ENCODE measurements at places on chromosomes 7 and 10.

GRCh38 chr10:34607894-34608293 lies 207.2 kb downstream of the PARD3 start:
- DNase-seq, result no peak

GRCh38 chr10:61900829-61901792 lies at the start of gene ARID5B:
Gene ARID5B, plus strand, starts transcription at chr10:61901699. Its CDS starts 11 bp downstream, at chr10:61901710.
- DNase-seq, result peak; percentile 64

DNA sequence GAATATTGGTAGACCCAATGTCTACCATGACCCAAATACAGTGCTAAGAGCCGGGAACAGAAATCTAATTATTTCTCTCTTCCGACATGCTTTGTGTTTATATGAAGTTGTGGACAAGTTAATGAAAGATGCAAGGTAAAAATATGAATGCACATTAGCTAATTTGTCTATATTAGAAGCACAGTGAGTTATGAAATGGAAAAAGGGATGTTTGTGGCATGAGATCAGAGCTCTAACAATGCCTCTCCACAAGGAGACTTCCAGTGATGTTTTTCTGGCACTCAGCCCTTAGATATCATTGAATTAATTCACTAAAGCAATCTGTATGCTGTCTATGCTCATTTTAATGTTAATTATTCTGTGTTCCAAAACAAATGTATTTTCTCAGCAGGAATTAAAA lies 897.2 kb downstream of the CNTNAP2 start:
- DNase-seq, result no peak

GRCh38 chr7:116230191-116231005 lies 20.1 kb downstream of the TES start:
- no peak for DNase-seq

DNA sequence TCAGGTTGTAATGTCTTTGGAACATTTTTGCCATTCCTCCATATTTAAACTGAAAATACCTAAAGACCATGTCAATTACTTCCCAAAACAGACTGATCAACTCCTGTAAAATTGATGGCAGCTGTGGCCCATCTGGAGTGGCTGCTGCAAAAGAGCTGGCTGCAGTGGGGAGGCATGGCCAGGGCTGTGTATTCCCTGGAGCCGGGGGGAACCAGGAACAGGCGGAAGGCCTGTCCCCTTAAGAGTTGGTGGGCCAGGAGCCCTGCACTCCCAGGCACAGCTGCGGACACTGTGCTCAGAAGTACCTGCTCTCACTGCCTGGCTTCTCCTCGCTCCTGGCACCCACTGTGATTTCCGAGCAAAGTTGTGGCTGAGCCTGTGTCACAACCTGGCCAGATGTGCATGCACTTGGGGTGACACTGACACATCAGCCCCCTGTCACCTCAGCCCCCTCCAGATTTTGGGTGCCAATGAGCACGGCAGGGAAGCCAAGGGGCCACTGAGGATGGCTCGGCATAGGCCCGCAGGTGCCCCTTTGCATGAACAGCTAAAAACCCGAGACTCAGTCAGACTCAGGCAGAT lies 116.1 kb downstream of the DGKB start:
- DNase-seq, result peak; percentile 68

- DNase-seq, result no peak
These were observed 3.3 kb downstream of the LUC7L2 start for GRCh38 chr7:139362981-139363380.

GRCh38 chr10:5449823-5450222 lies 37.5 kb downstream of the NET1 start:
- DNase-seq, result no peak

GRCh38 chr7:154777023-154777422 lies 225.9 kb downstream of the PAXIP1 start:
- DNase-seq, result no peak

DNA sequence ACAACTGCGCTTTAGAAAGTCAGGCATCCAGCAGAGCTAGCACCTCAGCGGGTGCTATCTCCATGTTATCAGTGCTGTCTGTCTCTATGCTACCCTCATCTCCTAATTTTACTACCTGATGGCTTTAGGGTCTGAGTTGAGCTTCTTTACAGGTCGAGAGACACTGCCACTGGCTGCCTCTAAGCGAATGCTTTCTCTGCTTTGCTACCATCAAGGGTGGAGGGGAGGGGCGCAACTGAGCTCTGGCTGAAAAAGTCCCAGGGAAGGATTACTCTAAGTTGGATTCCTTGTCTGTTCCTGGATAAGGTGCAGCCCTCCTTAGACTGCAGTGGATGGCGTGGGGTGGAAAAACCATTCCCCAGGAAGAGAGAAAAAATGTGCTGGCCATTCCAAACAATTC lies 105.7 kb downstream of the CDK14 start:
- no peak for DNase-seq

DNA sequence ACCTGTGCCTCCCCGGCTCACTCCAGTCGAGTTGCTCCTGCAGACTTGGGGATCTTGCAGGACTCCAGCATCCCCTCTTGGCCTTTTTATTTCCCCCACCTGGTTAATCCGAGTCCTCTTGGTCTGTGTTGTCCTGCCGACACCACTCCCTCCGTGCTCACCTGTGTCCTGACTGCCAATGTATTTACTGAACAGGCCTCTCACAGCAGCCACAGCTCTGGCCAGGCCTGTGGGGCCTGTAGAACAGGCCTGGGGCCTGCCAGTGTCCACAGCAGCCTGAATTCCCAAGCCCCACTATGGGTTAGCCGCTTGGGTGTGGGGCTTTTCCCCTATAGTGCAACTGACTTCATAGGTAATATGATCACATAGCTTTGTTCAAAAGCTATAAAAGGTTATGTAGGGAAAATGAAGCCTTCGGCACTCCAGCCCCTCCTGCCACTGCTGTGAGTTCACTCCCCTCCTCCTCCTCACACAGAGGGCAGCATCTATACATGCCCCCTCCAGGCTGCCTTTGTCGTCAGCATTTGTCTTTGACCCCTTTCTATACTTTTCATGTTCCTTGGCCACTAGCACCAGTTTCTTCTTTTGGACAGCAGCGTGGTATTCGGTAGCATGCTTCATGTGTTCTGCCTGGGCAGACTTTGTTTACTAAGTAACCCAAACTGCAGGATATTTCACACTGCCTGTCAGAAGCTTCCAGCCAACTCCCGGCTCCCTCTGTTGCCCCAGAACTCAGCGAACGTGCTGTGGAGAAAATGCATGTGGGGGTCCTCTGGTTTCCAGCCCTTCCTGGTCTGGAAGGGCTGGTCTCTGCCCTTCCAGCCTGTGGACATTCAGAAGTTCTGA lies 46.1 kb downstream of the ZNF467 start:
- DNase-seq, result no peak

GRCh38 chr7:91512958-91513357 lies 248.7 kb downstream of the FZD1 start:
- no peak for DNase-seq

- no peak for DNase-seq
These were observed 601.3 kb upstream of the GHITM start for GRCh38 chr10:83538047-83538446.

GRCh38 chr10:32386623-32387260 lies 39.8 kb upstream of the EPC1 start:
- DNase-seq, result no peak

DNA sequence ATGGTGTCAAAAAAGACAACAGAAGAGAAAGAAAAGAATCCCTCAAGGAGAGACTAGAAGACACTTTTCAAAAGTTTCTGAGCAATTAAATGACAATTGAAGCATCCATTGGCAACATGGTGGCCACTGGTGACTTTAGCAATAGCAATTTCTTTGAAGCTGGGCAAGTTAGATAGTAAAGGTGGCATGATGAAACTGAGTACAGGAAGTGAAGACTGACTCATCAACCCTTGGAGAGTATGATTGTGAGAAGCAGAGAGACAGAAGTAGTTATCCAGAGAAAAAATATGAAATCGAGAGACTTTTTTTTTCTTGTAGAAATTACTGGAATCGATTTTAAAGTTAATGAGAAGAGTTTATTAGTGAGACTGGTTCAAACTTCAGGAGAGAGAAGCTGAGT lies 52.5 kb downstream of the DGKB start:
- no peak for DNase-seq

DNA sequence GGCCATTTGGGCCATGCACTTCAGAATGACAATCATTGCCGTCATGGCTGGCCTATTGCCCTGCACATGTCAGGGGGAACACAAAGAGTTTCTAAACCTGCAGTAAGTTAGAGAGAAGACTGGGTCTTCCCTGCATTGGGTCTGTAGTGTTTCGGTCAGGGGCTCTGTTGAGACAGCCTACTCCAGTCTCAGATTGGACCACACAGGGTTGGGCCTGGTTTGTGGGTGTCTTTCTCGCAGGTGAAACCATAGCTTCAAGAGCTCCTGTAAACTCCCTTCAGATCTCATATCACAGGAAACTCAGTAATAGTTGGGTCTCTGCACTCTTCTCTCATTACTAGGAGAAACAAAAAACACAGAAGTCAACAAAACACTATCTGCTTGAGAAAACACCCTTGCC lies 7.3 kb upstream of the TARP start:
- DNase-seq, result no peak

GRCh38 chr10:27815261-27815660 lies 69.6 kb upstream of the MKX start:
- DNase-seq, result no peak

DNA sequence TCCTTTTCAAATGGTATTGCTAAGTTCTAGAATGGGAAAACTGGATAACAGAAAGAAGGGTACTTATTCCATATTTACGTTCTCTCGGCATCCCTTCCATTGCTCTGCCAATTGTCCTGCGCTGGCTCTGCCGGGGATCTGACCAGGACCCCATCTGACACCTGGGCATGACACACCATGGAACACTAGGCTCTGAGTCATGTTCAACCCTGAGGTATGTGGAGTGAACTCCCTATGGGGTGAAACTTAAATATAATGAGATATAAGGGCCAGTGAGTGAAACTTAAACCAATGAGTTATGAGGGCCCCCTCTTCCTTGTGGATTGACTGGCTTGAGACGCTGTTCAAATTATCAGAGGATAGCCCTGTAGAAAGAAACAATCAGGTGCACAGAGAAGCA lies 55.1 kb upstream of the ZEB1 start:
- no peak for DNase-seq

DNA sequence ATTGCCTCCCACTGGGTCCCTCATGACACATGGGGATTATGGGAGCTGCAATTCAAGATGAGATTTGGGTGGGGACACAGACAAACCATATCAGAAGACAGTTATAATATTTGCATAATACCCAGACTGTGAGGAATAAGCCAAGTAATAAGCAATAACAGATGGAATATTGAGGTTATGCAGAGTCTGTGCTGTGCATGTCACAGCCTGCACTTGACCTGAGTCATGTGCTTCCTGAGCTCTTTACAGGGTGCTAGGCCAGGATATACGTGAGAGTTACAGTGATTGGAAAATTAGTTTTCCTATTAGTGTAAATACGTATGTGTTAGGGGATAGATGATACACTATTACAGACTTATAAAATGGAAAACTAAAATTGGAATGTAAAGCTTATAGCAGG lies 288.7 kb downstream of the SDK1 start:
- DNase-seq, result no peak

GRCh38 chr10:129707406-129708388 lies 240.7 kb downstream of the MGMT start:
- no peak for DNase-seq

DNA sequence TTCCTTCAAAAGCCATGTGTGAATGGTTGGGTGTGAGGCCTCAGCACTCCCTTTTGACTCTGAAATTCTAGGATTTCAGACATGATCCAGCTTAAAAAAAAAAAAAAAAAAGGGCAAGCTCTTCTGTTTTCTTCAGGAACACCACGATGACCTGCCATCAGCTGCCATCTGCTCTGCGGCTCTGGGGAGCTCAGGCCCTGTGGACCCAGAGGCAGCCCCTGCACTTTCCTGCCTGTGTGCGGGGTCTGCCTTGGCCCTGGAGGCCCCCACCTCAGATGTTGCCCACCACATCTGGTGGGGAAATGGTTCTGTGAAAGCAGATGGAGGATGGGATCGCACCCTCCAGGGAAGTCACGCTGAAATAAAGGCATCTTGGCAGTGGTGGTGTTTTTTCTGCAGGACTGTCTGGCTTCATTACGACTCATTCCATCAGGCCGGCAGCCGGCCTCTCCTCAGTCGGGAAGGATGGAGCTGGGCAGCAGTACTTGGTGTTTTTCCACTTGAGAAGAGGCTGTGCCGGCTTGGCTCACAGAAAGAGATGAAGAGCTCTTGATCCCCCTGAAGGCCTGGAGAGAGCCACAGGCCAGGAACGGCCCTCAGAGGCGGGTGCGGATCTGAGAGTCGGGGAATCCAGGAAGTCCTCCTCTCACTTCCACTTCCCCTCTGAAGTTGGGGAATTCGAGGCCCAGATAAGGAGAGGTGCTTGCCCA lies 66.1 kb upstream of the AQP1 start:
- no peak for DNase-seq

DNA sequence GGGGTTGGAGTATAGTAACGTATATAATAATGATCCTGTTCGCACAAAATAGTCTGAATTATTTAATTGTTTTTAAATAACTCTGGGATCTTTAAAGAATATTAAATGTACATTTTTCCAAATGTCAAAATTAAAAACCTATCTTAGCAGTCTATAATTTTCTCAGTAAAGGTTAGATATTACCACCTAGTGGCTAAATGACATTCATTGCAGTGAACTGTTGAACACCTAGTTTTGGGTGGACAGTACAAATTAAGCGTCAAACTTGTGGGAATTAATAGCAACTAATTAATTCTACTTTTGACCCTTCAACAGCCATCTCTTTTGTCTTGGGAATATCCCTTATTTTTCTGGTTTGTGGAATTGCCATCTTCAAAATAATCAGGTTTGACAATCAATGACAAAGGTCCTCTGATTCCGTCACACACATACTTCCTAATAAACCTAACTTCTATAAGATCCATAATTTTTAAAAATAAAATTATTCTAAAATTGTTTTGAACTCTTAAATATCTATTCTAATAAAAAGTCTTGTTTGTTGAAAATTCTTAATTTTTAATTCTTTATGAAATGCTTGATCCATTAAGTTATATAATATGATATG lies 165.7 kb downstream of the SEMA3D start:
- no peak for DNase-seq

DNA sequence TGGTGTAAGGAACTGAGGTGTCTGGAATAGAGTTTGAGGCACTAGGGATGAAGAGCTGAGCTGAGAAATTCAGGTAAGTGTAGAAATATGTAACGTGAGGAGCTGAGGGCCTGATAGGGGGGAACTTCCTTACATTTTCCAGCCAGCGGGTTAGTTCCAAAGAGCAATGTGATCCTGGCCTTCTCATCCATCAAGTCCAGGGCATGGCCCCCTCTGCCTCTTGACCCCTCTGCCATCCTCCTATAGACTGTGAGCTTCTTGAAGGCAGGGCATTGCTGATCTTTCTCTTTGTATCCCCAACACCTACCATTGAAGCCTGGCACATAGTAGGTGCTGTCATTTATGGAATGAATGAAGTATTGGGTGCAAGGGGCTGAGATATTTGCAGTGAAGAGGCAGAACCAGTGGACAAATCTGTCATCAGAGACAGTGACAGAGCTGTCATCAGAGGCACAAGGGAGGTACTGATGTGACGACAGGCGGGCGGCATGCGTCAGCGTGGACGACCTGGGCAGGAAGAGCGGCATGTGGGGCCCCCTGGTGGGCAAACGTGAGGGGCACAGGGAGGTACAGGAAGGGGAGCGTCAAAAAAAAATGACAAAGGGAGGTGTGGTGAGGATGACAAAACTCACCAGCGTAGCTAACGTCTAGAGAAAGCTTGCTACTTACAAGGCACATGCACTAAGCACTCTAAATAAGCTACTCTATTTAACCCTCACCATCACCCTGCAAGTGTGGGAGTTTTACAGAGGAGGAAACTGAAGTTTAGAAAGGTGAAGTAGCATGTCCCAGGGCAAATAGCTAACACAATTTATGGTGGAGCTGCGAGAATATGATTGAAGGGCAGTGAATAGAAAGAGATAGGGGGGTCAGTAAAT lies 5.2 kb upstream of the CAMK2G start:
- peak; percentile 97 for DNase-seq

- no peak for DNase-seq
These were observed 55.7 kb downstream of the LYZL2 start for GRCh38 chr10:30573721-30574431.
